MV-4-11 (cell line): ENCODE measurements at places on chromosomes 2 and 18.
A peak's percentile ranks its signal among the peaks of the same experiment; 100 is the strongest.

GRCh38 chr18:24459772-24460171 is 665 bp upstream of the HRH4 start:
- DNase-seq: peak; percentile 80

DNA sequence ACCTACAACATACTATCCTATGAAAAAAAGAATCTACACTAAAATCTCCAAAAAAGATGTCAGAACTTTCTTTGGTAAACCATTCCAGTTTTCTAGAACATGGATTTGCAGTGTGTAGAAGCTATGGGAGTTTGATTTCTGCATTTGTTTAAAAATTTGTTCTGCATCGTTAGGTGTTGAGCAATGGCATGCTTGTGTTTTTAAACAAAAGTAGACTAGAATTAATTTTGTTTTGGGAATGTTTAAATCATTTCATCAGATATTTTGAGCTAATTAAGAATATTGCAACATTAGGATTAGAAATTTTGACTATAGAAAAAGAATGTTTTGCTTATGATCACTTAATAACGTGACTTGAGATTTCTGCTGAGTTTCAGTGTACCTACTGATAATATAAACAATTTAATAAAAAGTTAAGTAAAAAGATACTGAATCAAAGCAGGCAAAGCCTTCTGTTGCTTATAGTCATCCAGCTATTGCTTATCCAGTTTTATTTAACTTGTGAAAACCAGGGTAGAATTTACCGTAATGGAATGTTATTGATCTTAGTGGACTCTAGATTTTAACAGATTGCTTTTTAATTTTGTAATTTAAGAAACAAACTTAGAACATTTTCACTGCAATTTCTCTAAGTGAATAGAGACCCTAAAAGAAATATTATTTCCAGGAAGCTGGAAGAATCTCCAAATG is 7.2 kb upstream of the TMEM182 start:
- no peak for DNase-seq

DNA sequence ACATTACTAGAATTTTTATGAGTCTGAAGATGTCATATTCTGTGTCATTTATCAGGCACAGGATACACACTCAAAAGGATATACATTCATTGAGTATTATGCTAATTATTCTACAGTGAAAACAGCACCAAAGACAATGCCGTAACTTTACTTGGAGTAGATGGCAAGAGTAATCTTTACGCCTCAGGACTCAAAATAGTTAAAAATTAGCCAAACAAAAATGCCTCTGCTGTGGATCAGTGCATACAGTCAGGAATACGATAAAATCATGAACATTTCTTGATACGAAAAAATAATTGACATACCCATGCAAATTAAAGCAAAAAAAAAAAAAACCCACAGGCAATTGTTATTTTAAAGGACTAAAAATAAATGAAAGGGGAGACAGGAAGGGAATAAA is 129.7 kb downstream of the NETO1 start:
- DNase-seq: no peak

DNA sequence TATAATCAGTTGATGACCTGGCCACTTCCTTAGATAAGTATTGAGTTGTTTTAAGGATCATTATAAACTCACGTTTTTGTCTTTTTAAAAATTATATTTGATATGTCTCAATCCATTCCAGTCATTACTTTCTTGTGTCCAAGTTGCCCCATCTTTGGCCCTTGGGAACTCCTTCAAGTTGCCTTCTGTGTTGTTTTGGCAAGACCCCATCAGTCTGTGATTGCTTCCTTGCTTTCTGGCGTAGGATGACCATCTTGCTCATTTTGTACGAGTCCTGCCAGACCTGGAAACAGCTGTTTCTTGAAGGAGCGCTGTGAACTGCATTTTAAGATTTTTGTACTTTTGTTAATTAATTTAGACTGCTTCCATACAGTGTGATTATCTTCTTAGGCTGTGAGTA is 68.9 kb upstream of the ITM2C start:
- DNase-seq: no peak

- DNase-seq: peak; percentile 90
Measured at GRCh38 chr2:149597668-149598326, 10.2 kb upstream of the MMADHC start.

DNA sequence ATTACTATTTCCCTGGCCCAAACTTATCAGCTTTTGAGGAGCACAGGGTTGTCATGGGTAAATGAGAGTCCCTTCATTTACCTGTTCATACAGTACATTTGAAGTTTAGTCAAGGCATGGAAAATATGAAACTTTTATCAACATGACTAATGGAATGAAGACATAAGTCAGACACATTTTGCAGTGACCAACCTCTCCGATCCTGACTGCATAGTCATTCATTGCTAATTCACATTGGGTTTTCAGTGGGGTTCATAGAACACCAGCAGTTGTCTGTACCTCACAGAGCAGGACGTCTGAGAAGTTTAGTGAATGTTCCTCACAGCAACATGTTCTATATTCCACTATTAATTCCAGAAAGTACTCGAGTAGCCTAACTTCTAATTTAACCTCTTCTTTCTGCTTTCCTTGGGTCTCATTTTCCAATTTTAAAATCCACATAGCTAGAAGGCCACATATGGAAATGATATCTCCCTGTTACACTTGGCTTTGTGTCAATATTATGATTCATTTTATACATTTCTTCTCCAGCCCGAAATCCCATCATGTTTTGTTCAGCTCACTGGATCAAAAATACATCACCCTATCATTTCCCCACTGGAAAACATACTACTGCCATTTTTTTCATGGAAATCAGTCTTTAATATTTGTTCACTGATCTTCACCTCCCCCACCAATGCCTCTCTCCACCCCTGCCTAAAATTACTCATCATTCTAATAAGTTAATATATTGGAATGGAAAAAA is 65.9 kb downstream of the CDH20 start:
- no peak for DNase-seq

DNA sequence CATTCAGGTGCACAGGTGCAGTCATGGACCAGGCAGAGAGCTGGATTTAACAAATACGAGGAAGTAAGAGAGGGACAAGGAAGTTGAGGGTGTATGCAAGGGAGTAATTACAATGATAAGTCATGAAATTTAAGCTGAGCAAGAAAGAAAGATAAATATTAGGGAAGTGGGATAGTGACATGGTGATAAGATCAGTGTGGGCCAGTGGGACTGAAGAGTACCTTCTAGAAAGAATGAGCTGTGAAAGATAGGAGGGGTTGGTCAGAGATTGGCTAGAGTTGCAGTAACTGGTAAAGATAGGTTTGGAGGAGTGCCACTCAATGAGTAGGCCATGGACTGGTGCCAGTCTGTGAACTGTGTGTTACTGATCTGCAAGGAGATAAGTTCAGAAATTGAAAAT is 200.8 kb upstream of the SIX3 start:
- DNase-seq: peak; percentile 12

- no peak for DNase-seq
Measured at GRCh38 chr18:34510926-34511325, 199.2 kb upstream of the DTNA start.

DNA sequence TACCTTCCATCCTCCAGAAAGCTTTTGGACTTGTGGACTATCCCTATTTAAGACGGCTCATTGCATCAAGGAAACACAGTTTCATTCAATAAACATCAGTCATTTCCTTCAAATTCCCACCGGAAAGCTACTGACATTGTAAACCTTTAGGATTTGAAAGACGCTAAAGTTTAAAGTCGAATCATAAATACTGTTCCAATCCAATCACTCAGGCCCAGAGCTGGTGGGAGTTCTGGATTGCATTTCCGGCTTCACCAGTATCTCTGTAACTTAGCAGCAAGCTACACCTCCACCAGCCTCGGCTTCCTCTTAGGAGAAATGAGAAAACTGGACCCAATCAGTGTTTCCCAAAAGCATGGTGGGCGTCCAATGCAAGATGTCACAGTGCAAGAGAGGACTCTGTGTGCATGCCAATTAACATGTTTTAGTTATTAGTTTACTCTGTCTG is 1.6 kb downstream of the WDFY1 start:
- peak; percentile 21 for DNase-seq

DNA sequence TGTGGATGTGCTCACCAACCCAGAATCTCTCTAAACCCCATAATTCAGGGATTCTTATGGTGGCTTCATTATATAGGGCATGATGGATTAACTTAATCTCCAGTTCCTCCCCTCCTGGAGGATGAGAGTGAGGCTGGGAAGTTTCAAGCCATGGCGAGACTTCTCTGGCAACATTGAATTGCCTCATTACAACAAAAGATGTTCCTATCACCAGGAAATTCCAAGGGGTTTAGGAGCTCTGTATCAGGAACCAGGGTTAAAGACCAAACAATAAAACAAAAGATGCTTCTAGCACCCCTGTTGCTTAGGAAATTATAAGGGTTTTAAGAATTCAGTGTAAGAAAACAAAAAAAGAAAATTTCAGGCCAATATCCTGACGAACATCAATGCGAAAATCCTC is 100.1 kb downstream of the NAB1 start:
- DNase-seq: no peak

- DNase-seq: no peak
Measured at GRCh38 chr2:105237045-105237765, 4.3 kb upstream of the GPR45 start.

DNA sequence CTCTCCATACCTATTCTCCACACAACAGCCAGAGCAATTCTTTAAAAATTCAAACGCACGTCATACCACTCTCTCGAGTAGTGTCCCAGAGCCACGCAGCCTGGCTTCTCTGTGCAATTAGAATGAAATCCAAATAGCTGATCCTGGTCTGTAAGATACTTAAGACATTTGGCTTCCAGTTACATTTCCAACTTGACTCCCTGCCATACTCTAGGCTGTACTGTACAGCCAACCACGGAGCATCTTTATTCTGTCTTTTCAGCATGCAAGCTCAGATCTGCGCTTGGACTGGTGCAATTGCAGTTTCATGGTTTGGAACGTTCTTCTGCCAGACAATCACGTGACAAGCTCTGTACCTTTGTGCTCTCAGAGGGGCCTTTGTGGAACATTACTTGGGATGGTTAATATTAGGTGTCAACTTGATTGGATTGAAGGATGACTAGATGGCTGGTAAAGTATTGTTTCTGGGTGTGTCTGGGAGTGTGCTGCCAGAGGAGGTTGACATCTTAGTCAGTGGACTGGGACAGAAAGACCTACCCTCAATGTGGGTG is 325.6 kb downstream of the SOX11 start:
- no peak for DNase-seq

- peak; percentile 95 for DNase-seq
Measured at GRCh38 chr2:146982393-146982846, 862.4 kb upstream of the ACVR2A start.

DNA sequence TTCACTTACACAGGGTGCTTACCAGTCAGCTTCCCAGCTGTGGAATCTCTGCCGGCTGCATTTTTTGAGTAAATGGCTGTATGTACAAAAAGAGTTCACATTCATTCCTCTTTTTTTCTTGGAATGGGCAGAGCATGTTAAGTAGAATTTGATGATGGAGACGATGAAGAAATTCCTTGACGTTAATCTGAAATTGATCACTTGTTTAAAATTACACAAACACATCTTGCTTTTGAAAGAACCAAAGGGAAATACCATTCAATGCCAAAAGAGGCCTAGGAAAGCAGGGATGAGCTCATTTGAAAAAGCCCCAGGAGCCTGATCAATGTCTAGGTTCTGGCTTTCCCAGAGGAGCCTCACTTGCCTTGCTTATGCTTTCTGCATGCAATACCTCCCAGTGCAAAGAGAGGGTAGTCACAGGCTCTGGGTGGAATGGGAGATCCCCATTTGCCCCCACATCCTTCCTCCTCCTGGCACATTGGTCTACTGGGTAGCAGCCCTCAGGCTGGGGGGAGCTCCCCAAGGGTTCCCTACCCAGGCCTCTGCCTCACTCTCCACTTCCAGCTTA is 12.3 kb upstream of the SMAD7 start:
- DNase-seq: no peak

GRCh38 chr2:158457092-158457825 is 507 bp downstream of the PKP4 start:
- DNase-seq: no peak

DNA sequence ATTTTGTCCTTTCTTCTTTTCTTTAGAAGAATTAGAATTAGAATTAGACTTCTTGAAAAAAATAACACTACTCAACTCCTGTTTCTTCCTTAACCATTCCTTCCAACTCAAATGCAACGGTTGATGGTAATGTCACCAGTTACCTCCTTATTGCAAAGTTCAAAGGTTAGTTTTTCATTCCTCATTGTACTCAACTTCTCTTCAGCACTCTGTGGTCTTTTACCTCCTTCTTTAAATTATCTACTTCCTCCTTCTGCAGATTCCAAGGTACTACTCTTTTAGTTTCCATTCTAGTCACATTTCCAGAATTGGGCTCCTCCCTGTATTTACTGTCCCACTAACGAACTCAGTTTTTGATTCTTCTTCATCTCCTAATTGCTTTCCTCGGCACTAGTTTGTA is 700.7 kb downstream of the SATB2 start:
- no peak for DNase-seq

DNA sequence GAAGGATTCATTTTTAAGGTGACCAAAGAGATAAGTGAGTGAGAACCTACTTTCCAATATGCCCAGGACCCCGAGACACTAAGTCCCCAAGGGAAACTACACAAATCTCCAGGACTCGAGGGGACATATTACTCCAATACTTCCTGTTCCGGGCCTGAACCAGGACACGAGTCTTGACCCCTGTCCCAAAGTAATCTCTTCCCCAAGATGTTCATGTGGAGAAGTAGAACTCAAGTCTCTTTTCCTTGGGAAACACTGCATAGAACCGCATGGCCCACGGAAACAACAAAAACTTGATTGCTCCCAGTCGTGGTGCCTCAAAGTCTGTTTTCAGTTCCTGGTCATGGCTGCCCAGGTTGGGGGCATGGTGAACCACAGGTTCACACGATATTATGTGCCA is 87.2 kb upstream of the ZEB2 start:
- DNase-seq: no peak

DNA sequence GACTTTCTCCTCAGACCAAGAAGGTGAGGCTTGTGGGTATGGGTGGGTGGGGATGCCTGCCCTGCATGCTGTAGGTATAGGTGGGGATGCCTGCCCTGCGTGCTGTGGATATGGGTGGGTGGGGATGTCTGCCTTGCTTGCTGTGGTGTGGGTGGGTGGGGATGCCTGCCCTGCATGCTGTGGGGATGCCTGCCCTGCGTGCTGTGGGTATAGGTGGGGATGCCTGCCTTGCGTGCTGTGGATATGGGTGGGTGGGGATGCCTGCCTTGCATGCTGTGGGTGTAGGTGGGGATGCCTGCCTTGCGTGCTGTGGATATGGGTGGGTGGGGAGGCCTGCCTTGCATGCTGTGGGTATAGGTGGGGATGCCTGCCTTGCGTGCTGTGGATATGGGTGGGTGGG is 278.4 kb downstream of the NEDD4L start:
- DNase-seq: no peak

DNA sequence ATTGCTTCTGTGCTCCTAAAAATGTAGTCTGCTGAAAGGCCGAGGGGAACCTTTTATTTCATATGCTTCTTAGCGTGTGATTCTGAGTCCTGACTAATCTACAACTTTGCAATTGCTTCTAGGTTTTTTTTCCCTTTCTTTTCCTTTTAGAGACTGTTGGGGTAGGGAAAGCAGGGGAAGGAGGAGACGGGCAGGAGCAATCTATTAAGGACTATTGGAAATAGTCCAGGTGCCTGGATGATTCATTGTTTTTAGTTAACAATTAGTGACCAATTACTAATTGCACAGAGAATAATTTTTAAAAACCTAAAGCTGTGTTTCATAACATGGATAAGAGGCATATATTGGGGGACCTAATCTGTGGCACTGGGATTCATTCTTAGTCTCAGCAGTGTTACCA is 49.4 kb upstream of the STON1 start:
- no peak for DNase-seq
